Astrocyte of the spinal cord (primary cell): ENCODE measurements at places on chromosomes 16 and 17.

- DNase-seq = no peak
Measured at GRCh38 chr17:50133769-50134099, 3.8 kb upstream of the SAMD14 start.

- no peak for DNase-seq
Measured at GRCh38 chr16:6957681-6958080, 375.0 kb upstream of the RBFOX1 start.

- DNase-seq = no peak
Measured at GRCh38 chr16:67270931-67271338, 8.4 kb upstream of the PLEKHG4 start.

- DNase-seq = no peak
Measured at GRCh38 chr17:78184351-78184750, 2.5 kb downstream of the TK1 start.

- DNase-seq = no peak
Measured at GRCh38 chr17:67500677-67501300, 123.7 kb downstream of the PITPNC1 start.

DNA sequence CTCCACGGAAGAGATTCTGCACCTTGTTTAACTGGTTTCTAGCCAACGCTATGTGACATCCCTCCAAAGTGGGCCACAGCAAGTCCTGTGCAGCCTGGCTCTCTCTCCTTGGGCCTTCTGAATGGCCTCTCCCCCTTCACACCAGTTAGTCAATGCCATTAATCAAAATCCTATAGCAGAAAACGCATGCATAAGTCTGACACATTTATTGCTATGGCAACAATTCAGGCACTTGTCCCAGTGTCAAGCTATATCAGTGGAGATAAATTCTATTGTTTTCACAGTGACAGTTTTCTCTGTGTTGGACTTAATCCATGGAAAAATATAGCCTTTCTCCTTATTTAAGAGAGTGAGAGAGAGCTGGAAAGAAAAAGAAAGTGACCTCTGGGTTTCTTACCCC, 87.2 kb upstream of the TOX3 start:
- DNase-seq = no peak

DNA sequence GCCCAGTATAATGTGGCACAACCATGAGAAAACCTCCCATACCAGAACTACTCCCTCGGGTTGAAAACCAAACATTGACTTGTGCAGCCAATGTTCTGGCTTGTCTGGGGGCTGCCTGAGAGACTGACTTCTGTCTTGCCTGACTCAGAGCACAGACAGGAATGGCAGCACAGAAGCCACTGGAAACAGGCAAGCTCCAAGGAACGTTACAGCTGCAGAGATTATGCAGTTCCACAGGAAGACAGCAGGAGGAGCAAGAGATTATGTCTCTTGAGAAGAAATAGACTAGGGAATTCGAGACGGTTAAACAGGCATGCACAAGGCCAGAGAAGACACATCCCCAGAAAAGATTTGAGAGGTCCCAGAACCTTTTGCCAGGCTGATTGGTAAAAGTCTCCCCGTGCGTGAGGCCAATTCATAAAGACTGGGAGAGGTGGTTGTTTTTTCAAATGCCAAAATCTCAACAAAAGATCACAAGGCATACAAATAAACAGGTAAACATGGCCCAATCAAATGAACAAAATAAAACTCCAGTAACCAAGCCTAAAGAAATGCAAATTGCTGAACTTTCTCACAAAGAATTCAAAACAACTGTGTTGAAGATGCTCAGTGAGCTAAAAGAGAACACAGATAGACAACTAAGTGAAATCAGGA, 90.6 kb upstream of the CDH5 start:
- peak; percentile 77 for DNase-seq

DNA sequence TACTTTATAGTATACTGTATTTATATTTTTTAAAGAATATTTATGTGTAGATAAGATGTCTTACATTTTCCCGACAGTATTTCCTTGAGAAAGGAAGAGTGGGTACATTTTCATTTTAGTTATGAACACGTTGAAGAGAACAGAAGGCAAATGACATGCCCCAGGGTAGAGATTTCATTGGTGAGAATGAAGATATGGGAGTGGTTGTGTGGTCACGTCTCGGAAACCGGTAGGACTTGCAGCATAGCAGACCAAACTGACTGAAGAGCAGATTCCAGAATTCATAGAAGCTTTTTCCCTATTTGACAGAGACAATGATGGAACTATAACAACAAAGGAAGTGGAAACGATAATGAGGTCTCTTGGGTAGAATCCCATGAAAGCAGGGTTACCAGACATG, 71.7 kb downstream of the KCNJ2 start:
- no peak for DNase-seq

GRCh38 chr17:9875441-9875840, 29.6 kb downstream of the RCVRN start:
- DNase-seq = peak; percentile 89

- no peak for DNase-seq
Measured at GRCh38 chr16:60771138-60771537, 1265.1 kb downstream of the CDH8 start.

GRCh38 chr16:55671206-55671973, 15.6 kb downstream of the SLC6A2 start:
- DNase-seq = no peak

DNA sequence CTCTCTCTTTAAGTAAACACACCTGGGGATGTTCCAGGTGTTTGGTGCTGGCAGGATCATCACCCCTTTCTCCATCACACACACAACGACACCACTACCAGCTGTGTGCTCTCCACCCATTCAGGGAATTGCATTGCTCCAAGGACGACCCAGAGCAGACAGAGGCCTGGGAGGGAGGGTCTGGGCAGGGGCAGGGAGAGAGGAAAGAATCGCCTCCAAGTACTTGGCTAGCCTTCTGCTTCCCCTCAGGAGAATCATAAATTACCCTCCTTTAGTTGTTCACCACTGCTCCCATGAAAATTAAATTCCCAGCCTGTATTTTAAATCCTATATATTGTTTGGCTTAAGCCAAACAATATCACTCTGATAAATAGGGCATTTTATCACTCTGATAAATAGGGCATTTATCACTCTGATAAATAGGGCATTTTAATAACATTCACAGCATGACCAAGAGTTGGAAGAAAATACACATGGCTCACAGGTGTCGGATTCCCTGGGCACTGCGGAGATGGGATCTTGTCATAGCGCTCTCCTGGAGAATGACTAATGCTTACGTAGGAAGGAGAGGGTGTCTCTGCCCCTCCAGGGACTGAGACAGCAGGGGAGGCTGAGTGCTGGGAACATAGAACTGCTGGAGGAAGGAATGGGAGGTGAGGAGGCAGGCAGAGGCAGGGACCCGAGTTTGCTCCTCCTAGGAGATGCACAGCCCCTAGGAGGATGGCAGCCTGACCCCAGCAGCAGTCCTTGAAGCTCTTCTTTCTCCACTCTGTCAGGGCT, 673.6 kb downstream of the HS3ST4 start:
- DNase-seq = no peak

DNA sequence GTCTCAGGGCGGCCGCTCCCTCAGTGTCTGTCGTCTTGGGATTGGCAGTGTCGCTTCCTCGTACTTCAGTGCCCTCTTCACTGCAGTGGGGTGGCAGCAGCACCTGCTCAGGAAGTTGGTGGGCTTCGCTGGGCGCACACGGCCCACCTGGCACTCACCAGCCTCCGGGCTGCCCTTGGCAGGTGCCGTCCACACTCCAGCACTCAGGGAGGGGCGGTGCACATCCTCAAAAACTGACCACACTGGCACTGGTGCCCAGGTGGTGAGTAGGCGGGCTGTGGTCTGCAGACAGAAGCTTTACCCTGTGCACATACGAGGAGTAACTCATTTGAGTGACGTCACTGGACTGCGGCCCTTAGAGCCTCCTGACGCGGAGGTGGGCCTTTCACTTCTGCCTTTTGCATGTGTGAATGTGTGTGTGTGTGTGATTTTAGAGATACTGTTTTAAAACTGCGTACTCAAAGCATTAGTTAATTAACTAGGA, 94.6 kb downstream of the BANP start:
- DNase-seq = no peak

DNA sequence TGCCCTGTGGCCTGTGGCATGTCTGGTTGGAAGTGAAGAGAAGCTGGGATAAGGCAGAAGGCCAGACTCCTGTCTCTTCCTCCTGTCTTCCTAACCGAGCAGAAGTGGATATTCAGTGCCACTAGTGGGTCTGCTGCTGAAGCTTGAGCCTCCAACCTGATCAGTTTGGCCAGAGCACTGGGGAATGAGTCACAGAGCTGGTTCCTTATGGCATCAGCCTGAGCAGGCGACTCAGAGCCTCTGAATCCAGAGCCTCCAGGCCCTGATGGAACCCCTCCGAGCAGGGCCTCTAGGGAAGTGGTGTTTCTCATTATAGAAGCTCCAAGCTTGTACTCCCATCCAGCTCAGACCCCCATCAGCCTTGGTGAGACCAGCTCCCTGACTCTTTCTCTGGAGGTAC, 2.0 kb downstream of the WSCD1 start:
- DNase-seq = peak; percentile 7
